EH (cell line): ENCODE measurements at places on chromosomes 7 and 10.
A peak's percentile ranks its signal among the peaks of the same experiment; 100 is the strongest.

DNA sequence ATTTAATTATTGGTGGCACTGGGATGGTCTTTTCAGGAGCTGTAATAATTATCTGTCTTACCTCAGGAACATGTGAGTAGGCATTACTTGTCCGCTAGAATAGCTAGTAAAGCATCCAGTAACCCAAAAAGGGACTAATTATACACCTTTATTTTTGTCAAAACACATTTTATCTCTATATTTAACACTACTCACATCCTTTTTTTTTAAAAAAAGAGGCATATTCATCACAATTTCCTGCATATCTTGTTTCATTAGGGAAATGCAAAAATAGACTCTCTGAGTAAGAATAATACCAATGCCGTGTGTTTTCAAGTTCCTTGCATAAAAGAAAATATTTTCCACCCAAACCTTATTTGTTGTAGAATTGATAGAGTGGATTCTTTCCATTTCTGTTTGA, 99.5 kb downstream of the VTI1A start:
- no peak for DNase-seq

DNA sequence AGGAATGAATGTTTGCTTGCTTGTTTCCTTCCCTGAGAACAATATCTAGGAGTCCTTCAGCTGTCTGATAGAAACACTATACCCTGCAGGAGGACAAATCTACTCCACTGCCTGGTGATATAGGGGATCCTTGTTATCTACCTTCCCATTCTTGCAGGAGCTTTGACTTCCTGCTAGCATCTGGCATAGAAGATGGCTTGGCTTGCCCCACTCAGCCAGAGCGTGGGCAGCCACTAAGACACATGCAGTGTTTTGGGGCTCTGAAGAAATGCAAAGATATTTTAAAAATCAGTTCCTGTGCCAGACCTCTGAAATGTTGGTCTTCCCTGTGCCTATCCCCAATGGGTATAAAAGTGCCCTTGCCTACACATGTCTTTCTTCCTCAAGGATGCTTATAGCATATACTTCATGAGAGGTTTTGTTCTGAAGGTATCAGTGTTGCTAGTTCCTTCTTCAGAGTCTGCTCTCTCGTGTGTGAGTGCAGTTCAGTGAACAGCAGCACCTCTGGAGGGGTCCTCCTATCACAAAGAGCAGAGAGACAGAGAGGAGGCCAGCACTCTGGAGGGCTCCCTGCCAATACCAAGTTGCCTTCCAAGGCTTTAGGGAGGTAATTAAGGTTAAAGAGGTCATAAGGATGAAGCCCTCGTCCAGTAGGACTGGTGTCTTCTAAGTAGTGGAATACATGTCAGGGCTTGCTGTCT, 149.1 kb upstream of the CALCR start:
- no peak for DNase-seq

DNA sequence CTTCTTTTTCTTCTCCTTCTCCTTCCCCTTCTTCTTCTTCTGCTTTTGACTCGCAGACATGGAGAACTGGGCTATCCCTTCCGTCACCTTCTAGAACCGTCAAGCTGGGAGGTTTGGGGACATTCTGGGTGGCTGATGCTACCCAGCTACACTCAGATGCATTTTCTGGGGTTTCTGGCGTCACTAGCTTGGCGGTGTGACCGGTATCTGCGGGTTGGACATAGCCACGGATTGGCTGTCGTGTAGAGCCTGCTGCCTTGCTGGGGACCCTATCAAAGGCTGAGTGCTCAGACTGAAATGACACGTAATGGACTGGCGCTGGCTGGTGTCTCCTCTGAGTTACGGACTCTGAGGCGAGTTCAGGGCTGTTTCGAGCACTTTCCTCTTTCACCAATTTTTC, 101.7 kb downstream of the SVIL start:
- DNase-seq: no peak

DNA sequence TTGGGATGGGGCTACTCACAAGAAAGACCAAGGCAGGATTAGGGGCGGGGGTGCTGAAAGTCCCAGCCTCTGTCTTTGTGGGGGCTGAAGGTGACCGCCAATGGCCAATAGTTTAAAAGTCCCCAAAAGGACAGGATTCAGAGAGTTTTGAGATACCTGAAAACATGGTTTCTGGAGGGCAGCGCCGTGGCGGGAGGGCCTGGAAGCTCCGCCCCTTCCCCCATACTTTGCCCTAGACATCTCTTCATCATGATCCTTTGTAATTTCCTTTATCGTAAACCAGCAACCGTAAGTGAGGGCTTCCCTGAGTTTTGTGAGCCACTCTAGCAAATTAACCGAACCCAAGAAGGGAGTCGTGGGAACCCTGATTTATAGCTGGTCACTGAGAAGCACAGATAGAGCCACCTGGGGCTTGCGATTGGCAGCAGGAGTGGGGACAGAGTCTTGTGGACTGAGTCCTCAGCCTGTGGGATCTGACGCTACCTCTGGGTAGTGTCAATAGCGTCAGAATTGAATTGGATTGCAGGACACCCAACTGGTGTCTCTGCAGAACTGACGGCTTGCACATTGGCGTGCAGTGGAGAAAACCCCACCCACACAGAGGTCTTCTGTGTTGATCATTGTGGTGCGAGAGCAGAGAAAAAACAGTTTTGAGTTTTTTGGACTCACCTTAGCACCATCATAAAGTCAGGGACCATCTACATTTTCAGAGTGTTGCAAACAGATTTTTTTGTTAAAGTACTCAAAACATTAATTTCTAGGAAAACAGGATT, 169.3 kb downstream of the USP6NL start:
- no peak for DNase-seq

DNA sequence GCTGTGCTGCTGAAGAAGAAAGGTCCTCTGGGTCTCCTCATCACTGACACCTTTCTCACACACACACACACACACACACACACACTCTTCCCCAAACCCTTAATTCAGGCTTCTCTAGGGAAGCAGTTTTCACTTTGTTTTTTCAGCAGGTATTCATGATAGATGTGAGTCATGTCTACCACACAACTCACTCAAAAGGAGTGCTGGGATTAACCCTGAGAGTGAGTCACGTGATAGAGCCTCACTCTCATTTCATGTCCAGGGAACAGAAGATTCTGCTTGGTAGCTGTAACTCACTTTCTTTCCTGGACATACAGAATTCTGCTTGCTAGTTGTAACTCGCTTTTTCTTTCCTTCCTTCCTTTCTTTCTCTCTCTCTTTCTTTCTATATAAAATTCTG, 45.4 kb downstream of the VIM start:
- DNase-seq: peak; percentile 52

GRCh38 chr7:141685285-141686023, 16.5 kb downstream of the DENND11 start:
- no peak for DNase-seq

- DNase-seq: no peak
Measured at GRCh38 chr10:60714233-60714632, 64.0 kb upstream of the CDK1 start.

DNA sequence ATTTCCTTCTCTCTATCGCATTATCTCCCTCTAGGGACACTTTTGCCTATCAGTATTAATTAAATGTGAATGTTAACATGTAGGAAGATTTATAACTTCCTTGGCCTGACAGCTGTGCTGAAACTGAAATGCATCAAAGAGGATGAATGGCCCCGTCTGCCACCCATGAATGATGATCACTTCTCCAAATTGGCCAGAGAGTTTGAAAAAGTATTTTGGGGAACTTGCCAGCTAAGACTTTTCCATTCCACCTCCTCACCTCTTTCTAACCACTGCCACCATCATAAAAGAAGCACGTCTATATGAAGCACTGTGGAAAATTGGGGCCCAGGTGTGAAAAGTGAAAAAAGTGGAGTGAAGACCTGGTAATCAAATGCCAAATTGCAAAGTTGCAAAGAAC, 25.4 kb upstream of the ST8SIA6 start:
- no peak for DNase-seq

GRCh38 chr10:21048068-21048467, 151.0 kb upstream of the NEBL start:
- no peak for DNase-seq
